ENCODE measurements at places on chromosomes 3 and 15.
A peak's percentile ranks its signal among the peaks of the same experiment; 100 is the strongest.

DNA sequence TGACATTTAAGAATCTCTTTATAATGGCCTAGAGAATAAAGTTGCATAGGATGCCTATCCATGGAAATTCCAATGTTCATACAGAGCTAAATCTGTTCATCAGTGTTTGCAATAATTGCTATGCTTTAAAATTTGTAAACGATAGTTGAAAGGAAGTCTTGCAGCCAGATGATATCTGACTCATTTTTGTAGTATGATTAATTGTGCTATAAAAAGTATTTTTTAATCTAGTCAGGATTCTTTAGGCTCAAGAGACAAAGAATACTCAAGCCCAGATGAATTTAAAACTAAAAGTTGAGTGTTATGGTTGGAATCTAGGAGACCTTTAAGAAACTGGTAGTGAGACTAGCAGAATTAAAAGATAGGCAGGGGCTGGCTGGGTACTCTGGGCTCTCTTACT is 50.5 kb downstream of the SUCNR1 start:
- H3K36me3 ChIP-seq, result no peaks in the 10 kb centered on the region
- H3K27me3 ChIP-seq, result no peaks in the 10 kb centered on the region
- no peak overlapping the region for H3K27ac ChIP-seq
- DNase-seq, result no peak
- no peak overlapping the region for H3K4me3 ChIP-seq
- no peaks in the 10 kb centered on the region for H3K4me1 ChIP-seq

- DNase-seq, result no peak
- H3K27me3 ChIP-seq, result no peaks in the 10 kb centered on the region
- H3K27ac ChIP-seq, result no peak overlapping the region
- H3K4me1 ChIP-seq, result no peaks in the 10 kb centered on the region
- H3K36me3 ChIP-seq, result no peaks in the 10 kb centered on the region
Observed at GRCh38 chr3:192642651-192643050, 84.7 kb downstream of the FGF12 start.

DNA sequence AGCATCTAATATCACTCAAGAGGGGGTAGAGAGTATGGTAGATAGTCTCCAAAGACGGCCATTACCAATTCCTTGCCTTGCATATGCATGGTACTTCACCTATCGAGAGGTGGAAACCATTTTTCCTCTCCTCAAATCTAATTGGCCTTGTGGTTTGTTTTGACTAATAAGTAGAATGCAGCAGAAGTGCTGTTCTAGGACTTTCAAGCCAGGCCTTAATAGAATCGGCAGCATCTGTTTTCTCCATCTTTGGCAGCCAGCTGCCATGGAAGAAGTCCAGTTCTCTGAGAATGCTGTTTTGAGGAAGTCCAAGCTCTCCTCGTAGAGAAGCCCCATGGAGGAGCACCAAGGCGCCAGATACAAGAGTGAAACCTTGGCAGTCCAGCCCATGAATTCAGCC is 59.1 kb upstream of the RASGRP1 start:
- H3K27me3 ChIP-seq, result no peaks in the 10 kb centered on the region
- no peak overlapping the region for H3K4me3 ChIP-seq
- H3K4me1 ChIP-seq, result no peaks in the 10 kb centered on the region
- DNase-seq, result peak; percentile 18
- no peak overlapping the region for H3K27ac ChIP-seq
- H3K36me3 ChIP-seq, result no peaks in the 10 kb centered on the region

DNA sequence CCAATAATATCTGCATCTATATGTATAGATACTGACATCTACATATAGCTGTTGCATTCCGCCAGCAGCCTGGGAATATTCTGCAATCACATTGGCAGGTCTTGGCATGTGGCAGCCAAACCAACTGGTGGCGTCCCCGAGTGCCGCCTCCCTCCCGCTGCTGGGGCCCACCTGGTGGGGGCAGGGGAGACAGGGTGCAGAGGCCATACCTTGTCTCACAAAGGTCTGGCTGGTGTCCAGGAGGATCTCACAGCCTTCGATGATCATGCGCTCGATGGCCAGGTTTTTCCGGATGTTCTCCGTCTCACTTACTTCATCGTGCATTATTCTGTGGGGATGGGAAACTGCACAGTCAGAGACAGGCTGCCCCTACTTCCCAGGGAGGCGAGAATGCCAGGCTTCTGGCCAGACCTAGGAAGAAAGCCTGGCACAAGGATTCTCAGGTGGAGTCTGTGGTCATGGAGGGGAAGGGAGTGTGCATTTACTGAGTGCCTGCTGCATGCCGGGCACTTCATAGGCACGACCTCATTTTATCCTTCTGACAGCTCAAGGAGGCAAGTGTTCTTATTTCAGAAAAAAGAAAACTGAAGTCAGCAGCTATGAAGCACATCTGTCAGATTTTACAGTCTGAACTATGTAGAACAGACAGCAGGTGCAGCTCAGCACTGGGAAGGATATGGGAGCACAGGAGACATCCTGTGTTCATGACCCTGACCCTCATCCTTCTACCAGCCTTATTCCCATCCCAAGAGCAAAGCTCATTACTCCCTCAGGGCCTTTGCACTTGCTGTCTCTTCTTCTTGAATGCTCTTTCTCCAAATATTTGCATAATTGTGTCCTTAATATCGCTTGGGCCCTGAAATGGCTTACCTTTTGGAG is 62.8 kb downstream of the RASGRF1 start:
- no peaks in the 10 kb centered on the region for H3K4me1 ChIP-seq
- no peaks in the 10 kb centered on the region for H3K27me3 ChIP-seq
- H3K4me3 ChIP-seq, result no peak overlapping the region
- no peak overlapping the region for H3K27ac ChIP-seq

DNA sequence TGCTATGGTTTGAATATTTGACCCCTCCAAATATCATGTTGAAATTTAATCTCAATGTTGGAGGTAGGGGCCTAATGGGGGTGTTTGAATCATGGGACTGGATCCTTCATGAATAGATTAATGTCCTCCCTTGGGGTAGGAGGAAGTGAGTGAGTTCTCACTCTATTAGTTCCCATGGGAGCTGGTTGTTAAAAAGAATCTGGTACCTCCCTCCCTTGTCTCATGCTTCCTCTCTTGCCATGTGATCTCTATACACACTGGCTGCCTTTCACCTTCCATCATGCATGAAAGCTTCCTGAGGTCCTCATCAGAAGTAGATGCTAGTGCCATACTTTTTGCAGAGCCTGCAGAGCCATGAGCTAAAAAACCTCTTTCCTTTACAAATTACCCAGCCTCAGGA is 177.7 kb upstream of the MCTP2 start:
- no peaks in the 10 kb centered on the region for H3K4me1 ChIP-seq
- no peak overlapping the region for H3K27ac ChIP-seq
- no peak for DNase-seq
- no peaks in the 10 kb centered on the region for H3K36me3 ChIP-seq
- no peak overlapping the region for H3K4me3 ChIP-seq

- no peaks in the 10 kb centered on the region for H3K27me3 ChIP-seq
- DNase-seq, result no peak
- H3K4me3 ChIP-seq, result no peak overlapping the region
- H3K27ac ChIP-seq, result no peak overlapping the region
Observed at GRCh38 chr3:51002495-51002894, 327.8 kb downstream of the DOCK3 start.

All from gastrocnemius medialis (tissue), 4 donors.